Astrocyte of the spinal cord (primary cell): ENCODE measurements at places on chromosomes 16 and 17.

DNA sequence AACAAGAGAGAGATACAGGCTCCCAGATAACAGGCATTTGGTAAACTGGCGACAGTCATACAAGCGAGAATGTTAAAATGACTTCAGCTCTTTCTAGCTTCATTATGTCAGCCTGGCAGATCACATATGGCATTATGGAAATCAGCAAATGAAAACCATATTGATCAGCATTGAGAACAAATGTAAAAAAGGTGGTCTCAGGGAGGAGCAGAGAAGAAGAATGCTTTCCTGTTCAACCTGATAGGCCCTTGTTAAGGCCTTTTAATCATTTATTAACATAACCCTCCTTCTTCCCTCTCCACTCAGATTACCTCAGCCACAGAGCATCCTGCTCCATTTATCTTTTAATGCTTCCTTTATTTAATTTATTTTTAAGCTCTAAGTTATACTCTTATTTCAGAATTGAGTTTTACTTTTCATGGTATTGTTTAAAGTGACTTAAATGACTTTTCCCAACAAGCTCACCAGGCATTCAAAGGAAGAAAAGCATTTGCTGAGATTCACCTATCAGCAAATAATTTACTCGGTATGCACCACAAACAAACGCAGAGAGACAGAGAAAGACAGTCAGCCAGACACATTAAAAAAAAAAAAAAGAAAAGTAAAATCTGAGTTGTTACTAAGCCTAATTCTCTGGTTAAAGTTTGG lies 243.9 kb upstream of the TBX2 start:
- no peak for DNase-seq

- no peak for DNase-seq
Measured at GRCh38 chr16:17134586-17134985, 336.2 kb downstream of the XYLT1 start.

DNA sequence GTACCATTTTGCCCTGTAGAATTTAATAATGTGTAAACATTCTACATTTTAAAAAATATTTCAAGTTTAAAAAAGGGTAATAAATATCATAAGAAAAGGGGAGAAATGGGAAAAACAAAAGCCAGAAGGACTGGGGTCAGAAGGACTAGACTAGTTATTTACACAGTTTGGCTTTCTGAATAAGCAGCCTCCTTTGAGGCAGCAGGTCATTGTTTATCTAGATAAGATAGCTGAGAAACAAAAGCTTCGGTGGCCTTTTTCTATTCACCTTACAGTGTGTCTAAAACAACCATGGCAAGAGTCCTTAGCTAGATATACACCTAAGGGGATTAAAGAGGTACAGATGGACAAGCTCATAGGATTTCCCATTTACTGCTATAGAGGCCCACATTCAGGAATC lies 396.5 kb upstream of the PMFBP1 start:
- no peak for DNase-seq

GRCh38 chr17:57995076-57995956 lies 7.3 kb upstream of the VEZF1 start:
- DNase-seq, result peak; percentile 82

- DNase-seq, result peak; percentile 25
Measured at GRCh38 chr16:55532227-55532626, 23.4 kb downstream of the LPCAT2 start.

DNA sequence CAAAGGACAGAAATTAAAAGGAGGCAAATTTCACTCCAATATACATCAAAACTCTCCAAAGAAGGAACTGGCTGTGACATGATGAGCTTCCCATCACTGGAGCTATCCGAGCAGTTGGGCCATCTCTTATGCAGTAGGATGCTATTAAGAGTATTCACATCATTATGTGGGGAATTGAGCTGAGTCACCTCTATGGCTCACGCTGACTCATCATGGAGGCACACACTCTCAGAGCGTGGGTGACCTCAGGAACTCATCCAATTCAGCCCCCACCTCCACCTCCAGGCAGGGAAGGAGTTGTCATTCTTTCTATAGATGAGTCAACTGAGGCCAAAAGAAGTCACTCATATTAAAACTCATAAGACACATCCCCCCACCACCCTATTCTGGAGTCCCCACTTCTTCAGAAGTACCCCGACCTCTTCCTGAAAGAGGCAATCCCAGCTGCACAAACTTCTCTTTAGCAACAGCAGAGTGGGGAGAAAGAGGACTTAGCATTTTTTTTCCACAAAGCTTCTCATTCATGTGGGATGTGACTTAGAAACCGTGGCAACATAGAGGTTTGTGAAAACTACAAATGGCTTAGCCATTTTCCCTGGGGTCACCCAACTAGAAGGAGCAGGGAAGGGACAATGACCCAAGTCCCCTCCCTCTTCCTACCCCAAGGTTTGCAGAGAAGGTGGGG lies 32.5 kb downstream of the ABCC12 start:
- peak; percentile 99 for DNase-seq

- DNase-seq, result no peak
Measured at GRCh38 chr17:7107795-7108559, 6.6 kb downstream of the ASGR2 start.

DNA sequence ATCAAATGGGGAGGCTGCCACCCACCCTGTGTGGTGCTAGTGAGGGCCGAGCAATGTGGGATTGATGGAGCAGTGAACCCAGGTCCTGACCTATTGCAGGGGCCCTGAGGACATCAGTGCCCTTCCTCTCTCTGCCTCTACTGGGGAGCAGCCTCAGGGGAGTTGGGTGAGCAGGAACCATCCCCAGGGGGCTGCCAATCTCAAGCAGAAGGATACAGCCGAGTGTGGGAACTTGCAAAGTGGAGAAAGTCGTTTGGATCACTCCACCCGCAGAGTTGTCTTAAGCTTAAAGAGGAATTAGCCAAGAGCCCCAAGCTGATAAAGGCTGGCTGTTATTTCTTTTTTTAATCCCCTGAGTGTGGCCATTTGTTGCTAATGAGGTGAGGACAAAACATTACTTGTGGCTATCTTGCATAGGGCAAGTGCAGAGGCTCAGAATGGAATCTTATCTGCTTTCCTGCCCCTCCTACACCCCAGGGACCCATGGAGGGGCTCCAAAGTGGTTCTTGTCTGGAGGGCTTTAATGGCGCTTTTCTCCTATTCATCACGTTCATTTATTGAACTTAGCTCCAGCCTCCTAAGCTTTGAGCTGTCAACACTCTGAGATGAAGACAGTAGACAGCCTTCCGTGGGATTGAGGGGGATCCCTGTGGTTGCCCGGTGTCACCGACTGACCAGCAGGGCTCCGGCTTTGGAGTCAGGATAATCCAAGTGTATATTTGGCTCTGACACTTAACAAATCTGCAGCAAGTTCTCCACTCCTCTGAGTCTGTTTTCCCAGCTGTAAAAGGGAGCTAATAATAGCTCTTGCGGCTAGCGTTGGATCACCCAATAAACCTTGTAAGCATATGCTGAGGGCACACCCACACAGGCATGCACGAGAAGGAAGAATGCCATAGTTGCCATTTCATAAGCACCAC lies 45.1 kb downstream of the MYH11 start:
- peak; percentile 76 for DNase-seq

- DNase-seq, result peak; percentile 59
Measured at GRCh38 chr17:78330570-78331224, 29.2 kb downstream of the SOCS3 start.

GRCh38 chr16:86772671-86773353 lies 194.5 kb downstream of the FOXL1 start:
- DNase-seq, result peak; percentile 84

- no peak for DNase-seq
Measured at GRCh38 chr16:23317751-23318150, 15.6 kb downstream of the SCNN1B start.

DNA sequence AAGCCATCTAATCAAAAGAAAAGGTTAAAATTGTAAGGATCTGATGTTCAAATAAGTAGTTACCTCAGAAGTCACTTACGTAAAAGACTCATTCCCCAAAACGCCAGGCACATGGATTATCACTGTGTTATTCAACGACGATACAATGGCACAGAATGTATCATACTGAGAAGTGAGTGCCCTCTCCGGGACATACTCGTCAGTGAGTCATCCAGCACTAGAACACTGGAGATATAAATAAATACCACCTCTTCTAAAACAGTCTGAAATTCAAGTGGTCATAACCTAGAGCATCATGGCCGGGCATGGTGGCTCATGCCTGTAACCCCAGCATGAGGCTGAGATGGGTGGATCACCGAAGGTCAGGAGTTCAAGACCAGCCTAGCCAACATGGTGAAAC lies 24.9 kb downstream of the USP31 start:
- DNase-seq, result peak; percentile 83

DNA sequence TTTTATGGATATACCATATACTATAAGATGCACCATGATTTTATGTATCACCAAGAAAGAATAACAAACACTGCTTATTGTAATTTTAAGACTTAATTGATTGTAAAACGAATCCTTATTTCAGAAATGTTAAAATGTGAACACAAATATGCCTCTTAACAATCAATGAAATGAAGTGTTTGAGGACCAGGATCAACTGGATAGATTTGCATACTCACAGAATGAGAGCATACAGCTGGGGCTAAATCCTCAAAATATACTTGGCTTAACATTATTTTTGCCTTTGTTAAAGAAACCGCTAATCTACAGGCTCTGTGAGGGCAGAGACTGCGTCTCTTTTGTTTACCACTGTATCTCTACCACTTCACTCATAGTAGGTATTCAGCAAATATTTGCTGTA lies 93.6 kb downstream of the SPACA3 start:
- DNase-seq, result no peak

- DNase-seq, result no peak
Measured at GRCh38 chr16:1225051-1225451, at the start of gene TPSG1. Gene TPSG1, minus strand, starts transcription at chr16:1225268. Its CDS starts 16 bp downstream, at chr16:1225252.

GRCh38 chr17:59498530-59499307 lies 66.7 kb upstream of the DHX40 start:
- peak; percentile 14 for DNase-seq

GRCh38 chr16:66711581-66711980 lies 15.0 kb upstream of the CMTM4 start:
- DNase-seq, result no peak

DNA sequence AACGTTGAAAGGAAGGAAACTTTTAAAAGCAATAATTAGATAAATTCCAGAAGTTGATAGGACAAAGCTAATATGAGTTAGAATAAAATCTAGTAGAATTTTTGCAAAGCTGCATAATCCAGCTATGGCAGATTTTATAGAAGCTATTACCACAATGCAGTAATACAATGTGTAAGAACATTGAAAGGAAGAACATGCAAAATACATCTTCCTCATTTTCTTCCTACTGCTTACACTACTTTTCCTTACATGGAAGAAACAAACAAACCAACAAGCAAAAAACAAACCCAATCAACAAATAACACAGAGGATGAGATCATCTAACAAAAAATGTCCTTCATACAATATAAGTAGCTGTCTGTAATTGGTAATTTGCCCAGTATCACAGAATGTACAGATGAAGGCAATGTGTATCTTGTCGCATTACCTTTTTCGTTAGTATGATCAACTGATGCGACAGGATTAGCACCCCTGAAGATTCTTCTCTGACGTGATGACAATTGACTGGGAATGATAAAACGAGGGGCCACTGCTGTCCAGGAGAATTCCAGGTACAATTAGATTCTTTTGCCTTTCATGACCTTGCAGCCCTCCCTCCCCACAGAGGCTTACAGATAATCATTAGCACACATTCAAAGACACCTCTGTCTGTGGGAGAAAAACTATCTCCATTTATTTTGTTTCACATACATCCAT lies 21.2 kb upstream of the LRRC37A start:
- DNase-seq, result no peak

- DNase-seq, result no peak
Measured at GRCh38 chr16:85577899-85578598, 35.1 kb upstream of the GSE1 start.

- no peak for DNase-seq
Measured at GRCh38 chr16:1876468-1876867, 4.5 kb upstream of the MEIOB start.

GRCh38 chr16:22424161-22424937 lies 49.9 kb upstream of the CDR2 start:
- DNase-seq, result no peak

DNA sequence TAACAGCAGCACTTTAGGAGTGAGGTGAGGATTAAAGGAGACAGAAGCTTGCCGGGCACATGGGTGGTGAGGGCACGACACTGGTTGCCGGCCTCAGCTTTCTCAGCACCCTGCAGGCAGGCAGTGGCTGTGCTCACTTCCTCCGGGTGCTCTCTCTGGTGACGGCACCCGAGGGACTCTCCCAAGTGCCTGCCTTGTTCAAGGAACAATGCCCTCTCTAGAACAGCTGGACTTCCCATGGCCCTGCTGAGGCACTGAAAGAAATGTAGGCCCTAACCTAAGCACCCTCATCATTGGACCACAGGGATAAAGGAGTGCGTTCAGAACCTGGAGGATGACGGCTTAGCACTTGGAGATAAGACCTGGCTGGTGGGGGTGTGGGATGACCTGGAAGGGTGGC lies 72.7 kb downstream of the N4BP1 start:
- no peak for DNase-seq

- DNase-seq, result peak; percentile 91
Measured at GRCh38 chr17:28335959-28336871, 654 bp downstream of the TNFAIP1 start.

DNA sequence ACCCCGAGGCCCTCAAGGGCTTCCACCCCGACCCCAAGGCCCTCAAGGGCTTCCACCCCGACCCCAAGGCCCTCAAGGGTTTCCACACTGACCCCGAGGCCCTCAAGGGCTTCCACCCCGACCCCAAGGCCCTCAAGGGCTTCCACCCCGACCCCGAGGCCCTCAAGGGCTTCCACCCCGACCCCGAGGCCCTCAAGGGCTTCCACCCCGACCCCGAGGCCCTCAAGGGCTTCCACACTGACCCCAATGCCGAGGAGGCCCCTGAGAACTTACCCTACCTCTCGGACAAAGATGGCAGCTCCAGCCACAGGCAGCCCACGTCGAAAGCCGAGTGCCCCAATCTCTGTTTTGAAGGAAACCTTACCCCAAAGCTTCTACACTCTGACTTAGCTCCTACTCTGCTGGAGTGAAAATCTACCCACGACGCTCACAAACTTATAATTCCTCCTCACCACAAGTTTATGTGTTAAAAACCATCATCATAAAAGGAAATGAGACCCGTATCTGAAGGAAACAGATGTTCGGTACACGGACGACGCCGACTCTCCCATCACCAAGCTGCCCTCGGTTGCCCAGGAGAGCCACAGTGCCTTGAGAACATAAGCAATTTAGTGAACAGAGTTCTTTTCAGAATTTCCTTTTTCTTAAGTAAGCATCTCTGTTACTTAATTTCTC lies 61.2 kb upstream of the RPH3AL start:
- no peak for DNase-seq

DNA sequence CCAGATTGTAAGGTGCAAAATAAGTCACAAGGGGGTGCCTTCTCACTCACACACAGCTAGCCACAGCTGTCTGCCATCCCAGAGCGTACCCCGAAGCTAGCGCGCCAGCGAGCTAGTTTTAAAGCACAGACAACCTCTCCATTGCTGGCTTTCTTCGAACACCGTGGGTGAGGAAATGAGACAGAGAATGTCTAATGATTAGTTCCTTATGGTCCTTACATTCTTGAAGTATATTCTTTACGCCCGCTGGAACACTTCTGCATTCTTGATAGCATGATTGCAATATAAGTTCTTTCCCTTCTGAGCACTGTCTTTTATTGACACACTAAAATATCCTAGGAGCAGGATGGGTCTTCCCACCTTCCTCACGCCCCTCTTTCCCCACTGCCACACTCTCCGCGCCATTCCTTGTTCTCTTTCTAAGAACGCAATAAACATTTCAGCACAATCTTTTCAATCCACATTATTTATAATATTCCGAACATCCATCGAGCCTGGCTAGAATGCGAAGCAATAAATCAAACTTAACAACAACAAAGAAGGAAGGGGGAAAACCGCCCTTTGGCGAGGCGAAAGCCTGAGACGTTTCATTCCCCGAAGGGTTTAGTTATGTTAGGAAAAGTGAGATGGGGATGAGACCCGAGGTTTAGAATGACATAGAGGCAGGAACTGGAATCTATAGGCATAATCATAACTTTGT lies 251.3 kb downstream of the NTN1 start:
- no peak for DNase-seq
